ENCODE measurements at places on chromosomes 12 and 14. TPM values are rescaled to one million over a fixed set of nuclear protein-coding genes. Genes with fewer than 3 reads are reported as not detected.

DNA sequence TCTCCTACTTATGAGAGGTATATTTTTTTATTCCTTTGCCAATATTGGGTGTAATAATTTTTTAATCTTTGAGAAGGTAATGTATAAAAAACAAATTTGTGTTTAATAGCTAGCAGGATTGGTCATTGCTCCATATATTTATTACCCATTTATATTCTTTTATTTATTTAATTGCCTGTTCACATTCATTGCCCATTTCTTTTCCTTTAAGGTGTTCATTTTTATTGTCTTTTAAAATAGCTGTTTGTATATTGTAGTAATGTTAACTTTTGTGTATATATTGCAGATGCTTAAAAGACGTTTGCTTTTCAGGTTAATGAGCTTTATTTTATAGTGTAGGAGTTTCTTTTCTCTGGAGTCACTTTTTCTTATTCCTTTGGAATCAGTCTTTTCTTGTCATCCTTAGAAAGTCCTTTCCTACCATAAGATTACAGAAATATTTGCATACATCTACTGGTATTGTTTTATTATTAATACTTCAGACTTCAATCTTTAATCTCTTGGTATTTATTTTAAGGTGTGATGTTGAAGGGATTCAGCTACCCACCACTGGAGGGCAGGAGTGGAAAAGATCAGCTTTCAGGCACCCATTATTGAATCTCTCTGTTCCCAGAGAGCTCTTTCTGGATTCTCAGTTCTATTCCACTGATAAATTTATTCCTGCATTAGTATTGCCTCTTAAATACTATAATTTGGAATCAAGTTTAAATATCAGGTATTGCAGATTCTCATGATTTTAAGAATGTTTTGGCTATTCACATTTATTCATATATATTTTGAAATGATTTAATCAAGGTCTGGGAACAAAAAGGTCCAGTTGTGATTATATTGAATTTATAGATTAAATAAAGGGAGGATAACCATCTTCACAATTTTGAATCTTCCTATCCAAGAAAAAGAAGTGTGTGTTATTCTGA lies 17.3 kb downstream of the PPM1A start:
- DNase-seq = no peak

DNA sequence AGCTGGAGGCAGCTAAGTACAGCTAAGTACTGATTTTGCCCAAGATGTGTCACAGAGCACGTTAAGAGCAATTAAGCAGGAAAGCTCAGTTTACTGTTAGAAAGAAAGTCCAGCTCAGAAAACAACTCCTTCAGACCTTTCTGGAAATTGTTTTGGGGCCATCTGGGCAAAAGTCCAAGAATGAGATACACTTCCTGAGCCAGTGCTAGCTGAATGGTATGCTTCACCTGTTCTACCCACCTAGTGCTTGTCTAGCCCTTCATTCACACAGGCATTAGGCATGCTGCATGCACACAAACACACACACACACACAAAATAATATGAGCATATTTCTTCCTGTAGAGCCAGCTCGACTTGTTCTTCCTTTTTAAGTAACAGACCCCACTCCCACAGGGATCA lies 6.6 kb upstream of the IKZF4 start:
- peak; percentile 68 for DNase-seq

GRCh38 chr12:85509081-85509856 lies 229.2 kb downstream of the ALX1 start:
- no peak for DNase-seq

RNASE3 gene
- not detected for total RNA-seq

DNA sequence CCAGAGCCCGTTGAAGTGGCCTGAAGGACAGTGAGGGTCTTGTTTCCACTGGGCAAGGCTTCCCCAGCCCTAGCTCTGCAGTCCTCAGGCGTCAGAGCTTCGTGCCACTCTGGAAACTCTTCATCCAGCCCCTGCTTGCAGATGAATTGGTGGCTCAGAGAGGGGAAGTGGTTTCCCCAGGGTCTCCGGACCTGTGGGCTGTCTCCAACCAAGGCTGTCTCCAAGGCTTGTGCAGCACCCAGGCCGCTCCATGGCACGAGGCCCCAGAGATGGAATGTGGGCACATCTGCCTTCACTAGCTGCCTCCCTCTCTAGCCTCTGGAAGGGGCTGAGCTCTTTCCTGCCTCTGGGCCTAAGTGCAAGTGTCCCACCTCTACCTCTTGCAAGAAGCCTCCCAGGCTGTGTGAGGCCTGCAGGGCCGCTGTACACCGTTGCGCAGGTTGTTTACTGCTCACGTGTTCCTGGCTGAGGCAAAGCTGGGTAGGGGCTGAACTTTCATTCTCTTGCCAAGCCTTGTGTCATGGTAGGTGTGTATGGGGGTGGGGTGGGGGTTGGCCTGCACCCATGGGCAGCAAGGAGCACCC lies 11.1 kb downstream of the RIN3 start:
- DNase-seq = no peak

PSMC6 gene
- 104 TPM for total RNA-seq

- DNase-seq = peak; percentile 2
Observed at GRCh38 chr12:59548930-59549329, 46.9 kb upstream of the SLC16A7 start.

CLMN gene
- total RNA-seq = 42.9 TPM

DNA sequence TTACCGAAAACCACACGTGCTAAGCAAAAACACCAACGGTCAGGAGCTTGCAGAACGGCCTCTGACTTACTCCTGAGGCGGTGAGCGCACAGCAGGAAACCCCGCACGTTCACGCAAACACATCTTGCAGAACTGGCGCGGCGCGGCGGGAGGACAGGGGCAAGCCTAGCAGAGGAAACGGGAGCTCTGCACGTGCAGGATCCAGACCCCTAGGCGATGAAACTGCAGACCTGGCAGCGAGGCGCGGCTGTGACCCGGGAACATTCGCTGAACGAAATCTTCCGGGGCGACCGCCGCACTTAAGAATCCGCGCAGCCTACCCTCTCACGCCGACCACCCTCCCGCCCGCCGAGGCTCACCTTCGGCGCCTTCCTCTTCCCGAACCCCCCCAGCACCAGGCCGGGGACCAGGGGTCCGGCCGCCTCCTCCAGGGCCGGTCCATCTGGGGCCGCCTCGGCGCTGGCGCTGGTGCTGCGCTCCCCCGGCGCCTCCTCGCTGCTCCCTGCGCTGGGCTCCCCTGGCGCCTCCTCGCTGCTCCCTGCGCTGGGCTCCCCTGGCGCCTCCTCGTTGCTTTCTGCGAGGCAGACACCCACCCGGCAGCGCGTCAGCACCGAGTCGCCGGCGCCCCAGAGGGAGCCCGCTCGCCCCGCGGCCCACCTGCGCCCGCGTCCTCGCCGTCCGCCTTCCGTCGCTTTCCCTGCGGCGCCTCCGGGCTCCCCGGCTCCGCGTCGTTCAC lies 615 bp downstream of the DDX51 start:
- no peak for DNase-seq

GRCh38 chr12:122891661-122892525 lies 4.0 kb downstream of the VPS37B start:
- DNase-seq = no peak

DNA sequence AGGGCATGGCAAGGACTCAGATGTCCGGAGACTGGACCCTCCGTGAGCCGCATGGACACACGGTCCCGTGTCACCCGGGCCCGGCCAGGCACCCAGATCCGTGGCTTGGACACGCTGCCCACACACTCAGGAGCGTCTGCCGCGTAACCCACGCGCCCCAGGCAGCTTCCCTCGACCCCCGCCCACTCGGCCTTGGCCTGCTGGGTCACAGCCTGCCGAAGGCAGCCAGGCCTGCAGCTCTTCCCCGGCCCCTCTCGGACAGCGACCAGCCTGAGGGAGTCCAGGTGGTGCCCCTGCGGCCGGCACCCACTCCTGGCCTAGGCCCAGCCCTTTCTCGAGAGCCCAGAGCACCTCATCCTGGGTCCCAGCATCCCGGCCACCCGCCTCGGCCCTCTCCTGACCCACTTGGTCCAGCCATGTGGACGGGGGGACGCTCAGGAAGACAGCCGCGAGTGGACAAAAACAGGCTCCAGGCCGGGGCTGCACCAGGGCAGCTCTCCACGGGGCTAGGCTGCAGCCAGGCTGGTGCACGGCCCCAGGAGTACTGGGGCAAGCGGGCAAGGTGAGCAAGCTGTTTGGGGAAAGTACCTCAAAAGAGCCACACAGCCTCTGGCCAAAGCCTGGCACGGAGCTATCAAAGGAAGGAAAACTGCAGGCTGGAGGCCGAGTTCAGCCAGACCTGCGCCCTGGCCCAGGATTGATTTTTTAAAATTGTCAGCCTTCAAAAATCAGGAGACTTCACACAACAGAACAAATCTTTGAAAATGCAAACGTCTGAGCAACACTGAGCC lies 6.5 kb downstream of the AKT1 start:
- no peak for DNase-seq

DNA sequence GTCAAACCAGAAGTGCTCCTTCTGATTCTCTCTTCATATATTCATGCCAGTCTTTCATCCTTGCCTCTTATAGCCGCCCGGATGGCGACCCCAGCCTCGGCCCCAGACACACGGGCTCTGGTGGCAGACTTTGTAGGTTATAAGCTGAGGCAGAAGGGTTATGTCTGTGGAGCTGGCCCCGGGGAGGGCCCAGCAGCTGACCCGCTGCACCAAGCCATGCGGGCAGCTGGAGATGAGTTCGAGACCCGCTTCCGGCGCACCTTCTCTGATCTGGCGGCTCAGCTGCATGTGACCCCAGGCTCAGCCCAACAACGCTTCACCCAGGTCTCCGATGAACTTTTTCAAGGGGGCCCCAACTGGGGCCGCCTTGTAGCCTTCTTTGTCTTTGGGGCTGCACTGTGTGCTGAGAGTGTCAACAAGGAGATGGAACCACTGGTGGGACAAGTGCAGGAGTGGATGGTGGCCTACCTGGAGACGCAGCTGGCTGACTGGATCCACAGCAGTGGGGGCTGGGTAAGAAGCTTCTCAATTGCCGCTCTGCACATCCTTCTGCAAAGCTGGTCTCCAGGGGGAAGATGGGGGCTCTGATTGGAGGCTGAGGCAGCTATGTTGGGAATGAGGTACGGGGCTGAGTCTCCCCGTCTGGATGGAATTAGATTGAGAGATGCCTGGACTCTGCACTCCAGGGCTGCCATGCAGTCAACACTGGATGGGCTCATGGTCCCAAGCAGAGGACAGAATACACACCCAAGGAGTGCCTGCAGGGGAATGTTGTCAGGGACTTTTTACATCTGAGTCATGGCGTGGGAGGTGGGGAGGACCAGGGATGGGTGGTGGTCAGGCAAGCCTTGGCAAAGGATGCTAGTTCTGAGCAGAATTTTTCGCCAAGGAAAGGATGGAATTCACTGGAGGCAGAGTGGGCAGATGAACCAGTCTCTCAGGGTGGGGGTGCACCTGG lies 1.3 kb downstream of the BCL2L2 start:
- no peak for DNase-seq

VWF gene
- 103 TPM for total RNA-seq

TGFB3 gene
- not detected for total RNA-seq

- no peak for DNase-seq
Observed at GRCh38 chr12:88325076-88325815, 183.1 kb downstream of the TMTC3 start.

Data from stomach (tissue), 19 donors.